Lower leg skin (tissue), 4 donors: ENCODE measurements at places on chromosomes 11 and 22.

DNA sequence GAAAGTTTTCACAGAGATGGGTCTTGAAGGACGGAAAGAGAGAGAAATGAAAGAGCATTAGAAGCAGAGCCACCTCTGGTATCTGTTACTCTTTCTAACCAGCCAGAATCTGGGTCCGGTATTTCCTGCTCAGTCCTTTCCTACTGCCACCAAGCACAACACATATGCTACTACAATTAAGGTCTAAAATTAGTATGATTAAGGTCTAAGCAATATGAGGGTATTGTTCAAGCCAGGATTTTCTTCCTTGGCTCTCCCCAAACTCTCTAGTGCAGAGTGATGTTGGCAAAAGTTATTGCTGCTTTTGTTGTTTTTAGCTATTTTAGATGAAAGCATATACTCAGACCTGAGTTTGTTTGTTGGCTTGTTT, 59.2 kb upstream of the EED start:
- DNase-seq, result no peak

DNA sequence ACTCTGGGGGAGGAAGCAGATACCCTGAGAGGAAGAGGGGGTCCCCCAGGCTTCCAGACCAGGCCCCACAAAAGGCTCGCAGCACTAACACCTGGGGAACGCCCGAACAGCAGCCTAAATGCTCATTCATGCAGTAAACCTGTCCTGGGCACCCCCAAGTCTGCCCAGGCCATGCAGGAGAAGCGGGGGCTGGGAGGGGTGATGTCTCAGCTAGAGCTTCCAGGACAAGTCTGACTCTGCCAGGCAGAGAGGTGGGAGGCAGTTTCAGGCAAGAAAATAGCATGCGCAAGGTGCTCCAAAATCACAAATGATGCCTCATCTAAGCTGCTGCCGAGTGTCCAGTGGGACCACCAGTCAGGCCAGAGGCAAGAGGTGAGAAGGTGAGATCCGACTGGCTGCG, 14.6 kb downstream of the CABP7 start:
- DNase-seq, result no peak

GRCh38 chr22:42644422-42645340, 4.3 kb upstream of the ATP5MGL start:
- no peak for DNase-seq

DNA sequence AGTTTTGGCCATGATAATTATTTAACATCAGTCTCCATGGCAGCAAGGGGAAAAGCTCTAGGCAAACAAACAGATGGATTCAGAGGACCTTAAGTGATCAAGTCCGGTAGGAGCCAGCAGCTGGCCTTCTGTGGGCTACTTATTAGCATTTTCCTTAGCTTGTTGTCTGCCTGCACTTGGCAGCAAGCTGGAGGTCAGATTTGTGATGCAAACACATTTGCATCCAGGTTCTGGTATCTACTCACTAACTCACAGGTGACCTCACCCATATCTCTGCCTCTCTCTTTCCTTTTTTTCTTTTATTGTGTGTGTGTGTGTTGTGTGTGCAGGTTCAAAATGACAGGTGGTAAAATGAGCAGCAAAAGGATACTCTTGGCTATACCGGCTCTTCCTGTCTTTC, 32.3 kb downstream of the ARHGAP42 start:
- DNase-seq, result no peak

DNA sequence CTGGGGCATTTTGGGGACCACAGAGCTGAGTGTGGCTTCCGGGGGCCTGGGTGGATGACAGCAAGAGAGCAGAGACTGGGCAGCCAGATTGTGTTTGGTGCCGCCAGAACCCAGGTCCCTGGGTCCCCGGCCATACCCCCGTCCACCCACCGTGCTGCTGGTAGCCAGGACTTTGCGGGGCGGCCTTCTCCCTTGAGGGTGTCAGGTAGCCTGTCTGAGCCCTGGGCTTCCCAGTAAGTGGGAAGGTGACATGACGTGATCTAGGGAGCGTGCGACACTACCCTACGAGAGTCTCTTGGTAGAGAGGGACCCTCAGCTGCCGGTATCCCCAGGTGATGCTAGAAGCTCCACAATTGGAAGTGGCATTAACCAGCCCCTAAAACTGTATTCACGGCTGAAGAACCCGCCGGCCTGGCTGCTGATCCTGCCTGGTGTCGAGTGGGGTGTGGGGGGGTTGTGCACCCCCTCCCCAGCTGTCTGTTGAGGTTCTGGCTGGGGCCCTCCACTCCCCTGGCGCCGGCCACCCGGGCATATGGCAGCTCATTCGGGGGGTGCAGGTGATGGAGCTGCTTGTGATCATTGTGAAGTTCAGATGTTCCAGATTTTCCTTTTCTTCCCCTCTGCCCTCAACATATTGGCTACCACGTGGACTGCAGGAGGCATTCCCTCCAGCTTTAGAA, 66.9 kb downstream of the MPPED1 start:
- no peak for DNase-seq

- no peak for DNase-seq
Measured at GRCh38 chr11:42764936-42765335, 546.9 kb upstream of the API5 start.

GRCh38 chr22:23750367-23750713, 572 bp downstream of the ZNF70 start:
- DNase-seq, result no peak

- no peak for DNase-seq
Measured at GRCh38 chr22:39443398-39443797, 13.4 kb upstream of the MGAT3 start.

- no peak for DNase-seq
Measured at GRCh38 chr11:1085440-1086170, 10.9 kb downstream of the MUC2 start.

DNA sequence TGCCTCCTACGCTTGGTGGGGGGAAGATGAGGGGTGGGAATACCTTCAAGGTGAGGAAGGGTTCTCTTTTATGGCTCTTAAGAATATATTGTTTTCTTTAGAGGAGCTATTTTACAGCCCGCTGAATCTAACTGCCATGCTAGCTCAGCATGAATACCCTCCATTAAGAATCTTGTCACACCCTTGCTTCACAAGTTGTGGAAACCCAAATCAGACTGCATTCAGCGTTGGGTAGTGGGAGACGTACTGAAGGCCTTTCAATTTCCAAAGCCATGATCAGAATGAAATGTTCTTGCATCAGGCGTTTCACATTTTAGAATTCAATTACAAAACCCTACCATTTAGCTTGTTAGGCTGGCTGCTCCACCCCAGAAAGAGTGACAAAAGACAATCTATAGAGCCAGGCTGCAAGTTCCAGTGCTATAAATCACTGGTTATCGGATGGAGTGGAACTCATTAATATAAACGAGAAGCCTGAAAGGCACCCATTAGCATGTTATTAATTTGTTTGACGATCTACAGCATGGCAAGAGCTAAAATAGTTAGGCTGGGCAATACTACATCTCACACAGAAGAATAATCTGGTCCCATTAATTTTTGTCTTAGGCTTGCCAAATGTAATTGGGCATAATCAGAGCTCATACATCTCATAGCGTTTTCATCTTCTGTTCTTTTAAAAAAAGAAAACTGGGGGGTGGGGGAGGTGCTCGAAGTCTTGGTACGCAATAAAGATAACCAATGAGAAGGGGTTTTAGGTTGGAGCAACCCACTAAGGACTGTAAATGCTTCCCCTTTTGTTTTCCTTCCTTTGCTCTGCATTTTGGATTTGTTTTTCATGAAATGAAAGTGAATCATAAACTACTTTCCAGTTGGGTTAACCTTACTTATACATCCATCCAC, 57.5 kb downstream of the ABTB2 start:
- no peak for DNase-seq
